Activated gamma-delta T cell (primary cell): ENCODE measurements at places on chromosomes 2 and 18.

DNA sequence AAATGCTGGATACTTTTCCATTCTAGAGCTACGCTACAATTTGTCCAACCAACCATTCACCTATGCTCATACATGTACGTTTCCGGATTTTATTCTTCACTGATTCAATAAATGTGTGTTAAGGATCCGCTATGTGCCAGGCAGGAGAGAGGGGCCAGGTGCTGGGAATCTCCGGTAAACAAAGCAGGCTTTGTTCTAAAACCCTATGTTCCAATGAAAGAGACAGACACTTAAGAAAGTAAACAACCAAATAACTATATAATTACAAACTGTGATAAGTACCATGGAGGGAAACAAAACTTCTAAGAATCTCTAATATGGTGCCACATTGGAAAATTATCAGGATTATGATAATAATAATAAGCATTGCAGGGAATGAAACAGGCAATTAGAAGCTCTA, 22.2 kb upstream of the POMC start:
- no peak for DNase-seq

- DNase-seq: no peak
Measured at GRCh38 chr2:85164145-85164569, 31.0 kb downstream of the TCF7L1 start.

GRCh38 chr2:232973011-232973735, 39.9 kb downstream of the NGEF start:
- DNase-seq: no peak

DNA sequence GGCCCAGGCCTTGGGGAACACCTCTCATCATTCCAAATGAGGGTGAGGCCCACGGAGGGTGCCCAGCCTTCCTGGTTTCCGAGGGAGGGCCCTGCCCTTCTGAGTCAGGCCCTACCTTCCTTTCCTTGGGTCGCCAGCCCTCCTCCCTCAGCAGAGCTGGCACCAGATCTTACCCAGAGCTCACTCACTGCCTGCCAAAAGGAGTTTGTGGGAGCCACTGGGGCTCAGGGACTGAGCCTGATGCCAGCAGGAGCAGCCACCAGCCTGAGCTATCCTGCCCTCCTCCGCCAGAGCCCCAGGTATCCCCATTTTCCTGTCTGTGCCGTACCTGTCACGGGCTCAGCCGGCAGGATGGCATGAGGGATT, 64.1 kb downstream of the NRP2 start:
- no peak for DNase-seq

- DNase-seq: no peak
Measured at GRCh38 chr2:157876786-157877138, 632 bp upstream of the ACVR1 start.

DNA sequence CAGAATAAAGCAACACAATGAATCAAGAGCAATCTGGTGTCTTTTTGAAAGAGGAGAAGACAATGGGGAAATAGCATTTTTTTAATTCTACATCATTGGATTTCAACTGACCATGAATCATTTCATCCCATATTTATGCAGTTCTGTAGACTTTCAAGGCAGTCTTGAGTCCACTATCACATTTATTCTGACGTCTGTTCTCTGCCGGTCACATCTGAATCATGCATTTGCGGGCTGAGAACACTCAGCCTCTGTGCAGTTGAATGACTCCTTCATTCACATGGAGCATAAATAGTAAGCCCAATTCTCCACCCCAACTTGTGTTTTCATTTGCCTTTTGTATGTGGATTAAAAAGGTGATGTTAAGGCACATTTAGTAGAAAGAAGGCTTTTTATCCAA, 128.2 kb downstream of the AKAIN1 start:
- no peak for DNase-seq

- DNase-seq: no peak
Measured at GRCh38 chr2:14363137-14363536, 269.4 kb upstream of the LRATD1 start.
